Stimulated activated CD8-positive, alpha-beta memory T cell treated with anti-CD3 and anti-CD28 coated beads, Interleukin-2, amount 100 ng/mL, for 1 hour (primary cell): ENCODE measurements at places on chromosomes 2 and 18.

GRCh38 chr18:29311580-29311979, 1134.7 kb upstream of the CDH2 start:
- no peak for DNase-seq

GRCh38 chr2:449246-450067, 161.6 kb upstream of the ALKAL2 start:
- no peak for DNase-seq

- DNase-seq = no peak
Measured at GRCh38 chr2:25054720-25055119, 12.8 kb downstream of the EFR3B start.

DNA sequence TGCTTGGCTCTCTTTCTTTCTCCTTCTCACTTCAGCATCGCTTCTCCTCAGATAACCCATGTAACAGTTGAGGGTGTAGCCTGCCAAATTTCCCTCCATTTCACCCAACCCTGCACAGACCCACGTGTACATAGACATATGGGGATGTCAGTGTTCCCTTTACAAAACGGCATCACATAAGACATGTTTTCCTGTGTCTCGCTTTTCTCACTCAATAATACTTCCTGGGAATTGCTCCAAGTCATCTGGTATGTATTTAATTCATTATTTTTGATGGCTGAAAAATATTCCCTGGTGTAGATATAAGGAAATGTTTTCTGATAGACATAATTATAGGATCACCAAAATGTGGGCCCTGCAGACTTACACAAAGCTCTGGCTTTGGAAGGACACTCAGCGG, 176.8 kb downstream of the LOXHD1 start:
- DNase-seq = no peak

GRCh38 chr2:21599417-21599816, 475.6 kb downstream of the TDRD15 start:
- DNase-seq = no peak

DNA sequence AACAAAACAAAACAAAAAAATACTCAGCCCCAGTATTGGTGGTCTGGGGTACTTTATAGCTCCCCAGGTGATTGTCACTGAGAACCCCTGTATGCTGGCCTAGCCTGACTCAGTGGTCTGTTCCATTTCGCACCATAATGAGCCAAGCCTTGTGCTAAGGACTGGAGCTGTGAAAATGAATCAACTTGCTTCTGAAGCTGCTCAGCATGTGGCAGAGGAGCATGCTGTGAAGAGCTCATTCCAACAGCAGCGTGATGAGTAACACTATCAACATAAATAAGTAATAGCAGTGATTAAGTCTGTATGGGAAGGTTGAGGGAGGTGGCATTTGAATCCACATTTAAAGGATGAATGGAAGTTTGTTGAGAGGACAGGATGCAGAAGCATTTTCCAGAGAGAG, 67.2 kb upstream of the ATL2 start:
- no peak for DNase-seq

DNA sequence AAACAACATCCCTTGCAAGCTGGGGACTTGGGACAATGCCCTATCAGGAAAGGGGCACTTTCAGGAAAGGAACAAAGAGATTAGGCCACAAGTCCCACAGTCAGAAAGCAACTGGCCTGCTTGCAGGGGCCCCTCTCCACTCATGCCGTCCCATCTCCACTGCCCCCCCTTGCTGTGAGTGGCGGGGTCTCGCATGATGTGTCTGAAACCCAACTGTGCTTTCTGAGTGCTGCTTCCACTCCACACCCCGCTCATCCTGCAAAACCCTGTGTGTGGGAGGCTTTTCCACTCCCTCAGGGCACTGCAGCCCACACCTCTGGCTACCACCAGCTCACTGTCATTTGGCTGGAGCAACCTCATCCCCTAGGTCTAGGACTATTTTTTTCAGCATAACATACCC, 7.9 kb downstream of the HS6ST1 start:
- no peak for DNase-seq

DNA sequence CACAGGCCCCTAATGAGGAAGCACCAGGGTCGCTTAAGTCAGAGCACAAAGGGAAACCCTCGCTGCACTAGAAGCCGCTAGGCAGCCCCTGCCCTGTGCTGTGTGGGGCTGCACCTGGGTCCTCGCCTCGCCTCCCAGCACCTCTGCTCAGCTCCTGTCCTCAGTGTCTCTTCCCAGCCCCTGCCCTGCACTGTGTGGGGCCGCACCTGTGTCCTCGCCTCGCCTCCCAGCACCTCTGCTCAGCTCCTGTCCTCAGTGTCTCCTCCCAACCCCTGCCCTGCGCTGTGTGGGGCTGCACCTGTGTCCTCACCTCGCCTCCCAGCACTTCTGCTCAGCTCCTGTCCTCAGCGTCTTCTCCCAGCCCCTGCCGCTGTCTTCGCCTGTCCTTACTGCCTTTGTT, 342.8 kb downstream of the EIPR1 start:
- DNase-seq = no peak

GRCh38 chr18:63788447-63789096, 13.4 kb downstream of the SERPINB7 start:
- peak; percentile 18 for DNase-seq

- DNase-seq = no peak
Measured at GRCh38 chr2:660586-661359, 16.4 kb downstream of the TMEM18 start.

GRCh38 chr2:230312638-230313037, 14.4 kb upstream of the SP140L start:
- DNase-seq = no peak

GRCh38 chr2:352696-353095, 64.8 kb upstream of the ALKAL2 start:
- no peak for DNase-seq

DNA sequence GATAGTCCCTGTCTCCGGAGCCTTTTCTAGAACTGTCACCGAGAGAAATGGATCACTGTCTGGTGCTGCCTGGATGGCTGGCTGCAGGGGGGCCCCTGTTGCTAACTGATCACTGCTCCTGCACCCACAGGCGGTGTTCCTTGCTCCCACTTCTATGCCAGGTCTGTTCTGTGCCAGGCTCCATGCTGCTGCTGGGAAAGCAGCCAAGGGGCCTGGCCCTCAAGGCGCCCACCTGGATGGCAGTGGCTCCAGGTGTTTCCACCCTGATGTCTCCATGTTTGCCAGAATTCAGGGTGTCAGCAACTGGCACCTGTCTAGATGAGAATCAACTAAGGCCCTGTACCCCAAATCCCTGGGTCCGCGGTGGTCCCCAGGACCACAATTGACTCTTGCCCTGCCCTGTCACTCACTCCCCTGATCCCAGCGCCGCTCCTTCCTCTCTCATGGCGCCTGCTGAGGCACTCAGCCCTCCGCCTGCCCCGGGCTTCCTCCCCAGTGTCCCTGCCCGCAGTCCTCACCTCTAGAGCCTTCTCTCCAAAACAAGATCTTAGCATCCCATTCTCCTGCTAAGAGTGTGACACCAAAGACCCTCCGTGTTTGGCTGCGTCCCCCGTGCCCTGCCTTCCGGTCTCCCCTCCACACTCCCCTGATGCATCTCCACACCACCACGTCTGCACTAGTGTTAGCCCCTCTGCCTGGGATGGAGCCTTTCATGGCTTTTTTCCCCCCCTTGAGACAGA, 72.5 kb upstream of the OTOF start:
- DNase-seq = no peak

GRCh38 chr18:40380686-40381439, 1574.2 kb upstream of the PIK3C3 start:
- DNase-seq = no peak

DNA sequence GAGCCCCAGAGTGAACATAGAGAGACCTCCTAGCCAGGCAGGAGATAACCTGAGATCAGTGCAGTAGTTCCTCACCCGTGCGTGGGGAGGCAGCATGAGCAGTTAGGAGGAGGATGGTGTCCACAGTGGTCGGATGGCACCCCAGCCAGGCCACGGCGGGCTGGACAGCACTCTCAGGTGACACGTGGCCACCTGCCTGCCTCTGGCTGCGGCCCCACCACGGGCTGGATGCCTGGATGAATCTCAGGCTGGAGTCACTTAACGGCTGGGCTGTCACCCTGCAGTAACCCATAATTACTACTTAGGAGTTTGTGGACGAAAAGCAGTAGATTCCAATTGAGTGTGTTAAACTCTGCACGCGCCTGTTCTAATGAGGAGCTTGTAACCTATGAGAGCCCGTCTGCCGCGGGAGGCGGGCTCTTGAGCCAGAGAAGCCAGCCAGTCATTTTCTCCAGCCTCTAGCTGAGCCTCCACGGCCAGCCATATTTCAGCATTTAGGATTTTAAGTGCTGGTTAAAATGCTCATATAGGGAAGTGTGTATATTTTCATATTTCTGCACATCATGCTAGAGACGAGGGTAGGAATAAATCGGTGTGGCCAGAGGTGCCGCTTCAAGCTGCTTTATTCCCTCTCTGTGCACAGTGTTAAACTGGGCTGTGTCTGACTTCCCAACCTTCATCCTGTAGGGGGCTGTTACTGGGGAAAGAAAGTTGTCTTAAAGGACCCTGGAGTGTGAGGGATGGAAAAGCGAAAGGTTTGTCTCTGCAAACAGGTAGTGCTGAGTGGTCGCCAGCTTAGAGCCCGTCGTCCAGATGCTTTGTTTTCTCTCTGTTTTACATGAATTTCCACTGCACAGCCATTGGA, 144.0 kb downstream of the GLI2 start:
- no peak for DNase-seq

- no peak for DNase-seq
Measured at GRCh38 chr2:138930571-138930970, 150.4 kb upstream of the NXPH2 start.

DNA sequence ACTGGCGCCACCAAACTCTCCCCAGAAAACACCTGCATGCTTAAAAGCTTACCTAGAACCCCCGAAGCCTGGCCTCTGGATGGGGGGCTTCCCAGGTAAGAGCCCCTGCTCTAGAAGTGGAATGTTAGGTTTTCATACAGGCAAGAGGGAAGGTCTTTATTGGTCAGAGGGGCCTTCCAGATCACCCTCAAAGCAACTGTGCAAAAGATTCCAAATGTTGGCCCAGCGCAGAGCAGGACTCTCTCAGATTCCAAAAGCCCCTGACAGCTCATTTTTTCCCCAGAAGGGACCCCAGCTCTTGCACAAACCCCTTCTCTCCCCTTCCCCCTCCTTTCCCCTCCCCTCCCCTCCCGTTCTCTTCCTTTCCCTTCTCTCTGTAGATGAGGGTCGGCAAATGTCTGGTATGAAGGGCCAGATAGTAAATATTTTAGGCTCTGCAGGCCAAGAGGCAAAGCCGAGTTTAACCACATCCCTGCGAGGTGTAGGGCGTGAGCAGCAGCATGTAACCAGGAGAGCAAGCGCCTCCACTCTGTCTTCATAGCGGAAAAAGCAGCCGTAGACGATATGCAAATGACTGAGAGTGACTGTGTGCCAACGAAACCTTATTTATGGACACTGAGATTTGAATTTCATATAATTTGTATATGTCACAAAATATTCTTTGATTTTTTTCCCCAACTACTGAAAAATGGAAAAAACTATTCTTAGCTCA, 116.9 kb downstream of the SMAD7 start:
- DNase-seq = no peak

DNA sequence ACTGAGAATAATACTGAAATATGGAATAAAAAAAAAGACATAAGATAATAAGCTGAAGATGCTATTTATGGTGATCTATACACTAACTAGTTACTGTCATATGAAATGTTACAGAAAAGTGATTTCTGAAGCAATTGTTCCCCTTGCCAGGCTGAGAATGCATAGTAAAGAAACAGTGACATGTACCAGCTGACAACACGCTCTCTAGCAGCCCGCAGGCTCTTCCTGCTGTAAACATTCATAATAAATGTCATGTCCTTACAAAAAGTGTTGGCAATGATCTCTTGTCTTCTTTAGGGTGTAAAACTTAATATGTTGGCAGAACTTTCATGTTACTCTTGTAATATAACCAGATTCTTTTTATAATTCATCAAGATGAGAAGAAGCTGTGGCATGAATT, 1171.3 kb downstream of the DSC3 start:
- no peak for DNase-seq
